ENCODE measurements at places on chromosomes 13 and 19. TPM values are rescaled to one million over a fixed set of nuclear protein-coding genes. Genes with fewer than 3 reads are reported as not detected.

GRCh38 chr19:5999693-6000092, 21.8 kb upstream of the RANBP3 start:
- no peak for DNase-seq

- no peak for DNase-seq
Observed at GRCh38 chr13:59367904-59368303, 795.8 kb downstream of the DIAPH3 start.

GRCh38 chr19:6769006-6769619, 1.9 kb upstream of the SH2D3A start:
- no peak for DNase-seq

DNA sequence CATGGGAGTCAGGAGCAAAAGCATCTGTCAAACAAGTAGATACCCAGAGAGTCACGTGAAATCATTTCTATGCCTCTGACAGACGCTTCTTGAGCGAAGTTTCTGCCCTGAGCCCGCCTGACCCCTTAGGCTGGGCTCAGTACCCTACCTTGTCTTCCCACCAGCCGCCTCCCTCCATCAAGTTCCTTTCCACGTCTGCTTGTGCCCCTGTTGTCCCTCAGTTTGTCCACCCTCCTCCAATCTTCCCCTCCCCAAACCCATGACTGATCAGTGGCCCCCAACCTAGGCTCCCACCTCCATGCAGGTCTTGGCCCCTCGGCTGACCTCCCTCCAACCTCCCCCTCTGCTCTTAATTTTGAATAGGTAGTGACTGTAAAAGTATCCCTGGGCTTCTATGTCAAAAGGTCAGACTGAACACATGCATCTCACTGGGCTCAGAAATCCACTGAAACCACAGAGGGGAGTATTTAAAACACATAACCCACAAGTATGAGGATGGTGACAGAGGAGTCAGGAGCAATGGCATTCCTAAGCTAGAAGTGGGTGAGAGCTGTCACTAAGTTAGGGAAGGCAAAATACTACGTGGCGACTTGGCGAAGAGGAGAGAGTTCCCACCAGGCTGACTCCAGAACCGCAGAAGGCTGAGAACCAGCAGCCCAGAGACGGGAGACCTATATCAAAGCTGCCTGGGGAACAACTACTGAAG, 1.7 kb upstream of the ZNF446 start:
- peak; percentile 45 for DNase-seq

DNA sequence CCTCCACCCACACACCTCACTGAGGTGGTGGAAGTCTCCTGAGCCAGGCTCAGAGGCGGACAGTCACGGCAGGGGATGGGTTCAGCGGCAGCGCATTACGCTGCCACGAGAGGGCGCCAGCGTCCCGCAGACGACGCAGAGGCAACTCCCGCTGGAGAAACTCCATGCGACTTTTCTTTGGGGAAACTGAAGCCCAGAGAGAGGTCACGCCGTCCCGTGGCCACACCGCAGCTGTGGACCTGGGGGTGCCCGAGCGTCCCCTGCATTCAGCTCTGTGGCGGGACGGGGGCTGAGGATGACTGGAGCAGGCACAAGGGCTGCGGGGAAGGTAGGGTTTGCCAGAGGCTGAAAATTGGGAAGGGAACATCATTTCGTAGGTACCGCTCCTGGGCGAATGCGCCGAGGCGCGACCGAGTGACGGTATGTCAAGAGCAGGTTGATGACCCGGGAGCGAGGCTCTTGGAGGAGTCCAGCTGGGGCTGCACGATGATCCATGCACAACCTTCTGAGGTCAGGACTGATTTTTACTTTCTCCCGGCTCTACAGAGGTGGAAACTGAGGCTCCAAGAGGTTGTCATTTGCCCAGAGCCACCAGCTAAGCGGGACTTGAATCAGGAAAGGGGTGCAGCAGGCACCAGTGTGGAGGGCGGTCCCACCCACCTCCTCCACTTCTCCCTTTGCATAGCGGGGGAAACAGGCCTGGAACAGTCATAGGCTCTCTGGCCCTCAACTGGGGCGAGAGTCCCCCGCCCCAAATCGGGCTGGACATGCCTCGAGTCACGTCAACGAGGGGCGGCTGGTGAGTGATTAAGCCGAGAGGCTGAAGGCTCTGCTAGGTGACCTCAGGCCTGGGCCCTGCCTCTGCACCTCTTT, 690 bp upstream of the ARRDC2 start:
- DNase-seq: peak; percentile 57

- no peak for DNase-seq
Observed at GRCh38 chr13:26853323-26853722, 92.7 kb upstream of the GPR12 start.

- no peak for DNase-seq
Observed at GRCh38 chr19:7670150-7670783, 1.4 kb downstream of the RETN start.

DNA sequence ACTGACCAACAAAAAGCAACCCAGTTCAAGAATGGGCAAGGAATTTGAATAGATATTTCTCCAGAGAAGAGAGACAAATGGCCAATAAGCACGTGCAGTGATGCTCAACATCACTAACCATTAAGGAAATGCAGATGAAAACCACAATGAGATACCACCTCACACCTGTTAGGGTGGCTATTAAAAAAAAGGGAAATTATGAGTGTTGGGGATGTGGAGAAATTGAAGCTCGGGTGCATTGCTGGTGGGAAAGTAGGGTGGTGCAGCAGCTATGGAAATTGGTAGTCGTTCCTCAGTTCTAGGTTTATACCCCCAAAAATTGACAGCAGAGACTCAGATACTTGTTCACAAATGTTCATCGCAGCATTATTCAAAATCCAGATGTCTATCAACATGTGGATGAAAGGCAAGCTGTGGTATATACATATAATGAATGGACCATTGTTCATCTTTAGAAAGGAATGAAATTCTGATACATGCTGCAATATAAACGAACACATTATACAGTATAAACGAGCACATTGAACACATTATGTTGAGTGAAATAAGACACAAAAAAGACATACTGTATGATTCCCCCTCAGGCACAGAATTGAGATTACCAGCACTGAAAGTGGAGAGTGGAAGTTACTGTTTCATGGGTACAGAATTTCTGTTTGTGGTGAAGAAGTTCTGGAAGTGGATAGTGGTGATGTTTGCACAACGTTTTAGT, 927 bp downstream of the CHAMP1 start:
- DNase-seq: no peak

DNA sequence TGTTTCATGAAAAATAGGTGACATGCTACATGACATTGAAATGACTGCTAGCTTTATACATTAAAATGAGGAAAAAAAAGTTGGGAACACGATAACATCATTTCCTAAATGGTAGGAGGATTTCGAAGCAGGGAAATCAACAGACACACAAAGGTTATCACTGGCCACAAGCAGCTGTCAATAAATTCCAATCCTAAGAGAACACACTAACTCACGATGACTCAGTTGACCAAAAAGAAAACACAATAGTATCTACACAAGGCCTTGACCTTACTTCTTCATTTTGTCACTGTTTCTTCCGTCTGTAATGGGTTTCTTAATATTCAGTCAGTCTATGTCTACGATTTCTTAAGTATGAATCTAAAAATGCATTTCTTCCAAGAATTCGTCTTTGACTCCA, 36.5 kb downstream of the STARD13 start:
- peak; percentile 98 for DNase-seq

GRCh38 chr13:50934735-50935435, 25.3 kb downstream of the RNASEH2B start:
- DNase-seq: no peak

GRCh38 chr19:18771328-18772242, 19.5 kb downstream of the COMP start:
- no peak for DNase-seq

GRCh38 chr19:44236384-44236783, 23.3 kb upstream of the ZNF233 start:
- DNase-seq: no peak

DNA sequence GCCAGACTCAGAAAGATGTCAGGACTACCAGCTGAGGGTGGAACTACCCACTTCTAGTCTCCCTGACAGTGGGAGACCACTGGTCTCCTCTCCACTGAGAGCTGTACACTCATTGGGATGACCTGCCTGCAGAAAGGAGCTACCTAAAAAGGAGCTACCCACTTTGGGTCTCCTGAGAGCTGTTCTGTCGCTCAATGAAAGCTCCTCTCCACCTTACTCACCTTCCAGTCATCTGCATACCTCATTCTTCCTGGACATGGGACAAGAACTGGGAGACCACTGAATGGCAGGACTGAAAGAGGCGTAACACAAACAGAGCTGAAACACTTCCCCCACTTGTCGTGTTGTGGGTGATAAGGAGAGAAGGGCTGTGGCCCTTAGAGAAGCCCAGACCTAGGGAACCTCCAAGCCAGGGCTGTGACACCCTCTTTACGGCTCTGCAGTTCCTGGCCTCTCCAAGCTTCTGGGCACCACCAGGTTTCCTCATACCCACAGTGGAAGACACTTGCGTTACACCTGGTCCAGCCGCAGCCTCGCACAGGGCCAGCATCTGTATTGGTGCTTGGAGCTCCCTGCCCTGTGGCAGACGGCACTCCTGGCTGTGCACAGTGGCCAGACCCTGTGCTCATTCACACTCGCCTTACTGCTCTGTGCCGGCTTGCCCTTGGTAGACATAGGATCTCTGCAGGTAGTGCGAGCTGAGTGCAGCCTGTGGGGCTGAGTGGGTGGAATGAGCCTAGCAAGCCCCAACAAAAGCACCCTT, 54.9 kb upstream of the SLITRK6 start:
- no peak for DNase-seq

DNA sequence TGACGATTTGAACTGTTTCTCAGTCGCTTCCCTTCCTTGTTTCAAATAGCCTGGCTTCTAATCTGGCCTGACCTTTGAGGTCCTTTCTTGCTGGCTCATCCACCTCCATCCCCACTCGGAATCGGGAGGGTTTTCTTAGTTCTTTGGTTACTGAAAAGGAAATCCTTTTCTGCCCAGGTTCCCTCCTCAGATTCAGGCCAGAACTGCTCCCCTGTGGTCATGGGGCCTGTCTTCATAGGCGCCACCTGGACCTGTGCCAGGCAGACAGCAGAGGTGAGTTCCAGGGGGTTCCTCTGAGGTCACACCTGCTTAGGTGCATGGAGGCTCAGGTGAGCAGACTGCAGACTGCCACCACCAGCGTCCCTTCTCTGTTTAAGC, 62.4 kb downstream of the AKAP11 start:
- DNase-seq: no peak

GRCh38 chr13:71214357-71214756, 652.6 kb downstream of the DACH1 start:
- no peak for DNase-seq

DNA sequence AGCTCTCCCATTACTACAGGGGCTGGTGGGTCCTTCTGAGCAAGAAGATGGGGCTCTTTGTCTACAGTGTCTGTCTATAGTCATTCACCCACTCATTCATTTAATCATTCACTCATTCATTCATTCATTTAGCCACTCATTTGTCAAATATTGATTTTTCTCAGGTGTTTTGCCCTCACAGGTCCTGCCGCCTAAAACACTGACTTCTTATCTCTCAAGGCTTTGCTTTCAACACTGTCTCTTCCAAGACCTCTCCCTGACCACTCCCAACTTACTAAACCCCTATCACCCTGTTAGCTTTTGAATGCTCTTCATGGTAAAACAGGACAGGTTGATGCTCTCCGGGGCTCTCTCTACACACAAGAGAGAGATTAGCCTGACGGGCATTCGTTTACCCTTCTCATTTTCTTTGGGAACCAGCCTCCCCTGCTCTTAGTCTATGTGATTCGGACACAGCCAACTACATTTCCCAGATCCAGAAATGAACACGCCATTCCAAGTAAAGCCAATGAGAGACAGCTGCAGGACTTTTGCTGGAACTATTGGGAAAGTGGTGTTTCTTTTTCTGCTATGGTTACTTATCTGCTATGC, 22.7 kb downstream of the FAM187B start:
- no peak for DNase-seq

- DNase-seq: peak; percentile 89
Observed at GRCh38 chr13:110965038-110965754, 50.3 kb upstream of the ANKRD10 start.

DNA sequence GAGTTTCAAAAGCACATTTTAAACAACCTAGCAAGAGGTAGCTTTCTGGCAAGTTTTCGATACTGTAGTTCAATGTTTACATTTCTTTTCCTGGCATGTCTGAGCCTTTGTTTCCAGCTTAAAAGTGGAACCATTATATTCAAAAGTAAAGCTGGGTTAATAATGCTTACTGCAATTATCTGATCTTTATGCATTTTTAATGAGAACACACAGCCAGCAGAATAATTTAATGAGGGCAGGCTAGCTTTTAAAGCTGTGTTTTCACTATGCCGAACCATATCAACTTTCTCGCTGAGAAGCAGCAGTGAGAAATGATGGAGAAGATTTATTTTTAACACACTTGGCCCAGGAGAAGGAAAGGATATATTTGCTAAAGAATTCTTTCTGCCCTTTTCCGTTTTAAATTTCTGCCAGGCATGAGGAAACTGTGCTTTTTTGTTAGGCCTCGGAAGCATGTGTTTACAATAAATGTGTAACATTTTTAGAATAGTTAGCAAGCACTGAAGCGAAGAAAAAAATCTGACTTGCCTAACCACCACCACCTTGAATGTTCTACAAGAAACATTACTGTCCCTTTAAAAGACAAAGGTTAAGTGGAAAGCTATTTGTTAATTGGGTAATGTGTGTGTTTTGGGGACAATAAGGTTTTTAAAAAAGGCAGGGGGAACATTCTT, 1.0 kb downstream of the MBNL2 start:
- DNase-seq: no peak

GRCh38 chr13:81106348-81106747, 765.4 kb upstream of the SPRY2 start:
- DNase-seq: no peak

DNA sequence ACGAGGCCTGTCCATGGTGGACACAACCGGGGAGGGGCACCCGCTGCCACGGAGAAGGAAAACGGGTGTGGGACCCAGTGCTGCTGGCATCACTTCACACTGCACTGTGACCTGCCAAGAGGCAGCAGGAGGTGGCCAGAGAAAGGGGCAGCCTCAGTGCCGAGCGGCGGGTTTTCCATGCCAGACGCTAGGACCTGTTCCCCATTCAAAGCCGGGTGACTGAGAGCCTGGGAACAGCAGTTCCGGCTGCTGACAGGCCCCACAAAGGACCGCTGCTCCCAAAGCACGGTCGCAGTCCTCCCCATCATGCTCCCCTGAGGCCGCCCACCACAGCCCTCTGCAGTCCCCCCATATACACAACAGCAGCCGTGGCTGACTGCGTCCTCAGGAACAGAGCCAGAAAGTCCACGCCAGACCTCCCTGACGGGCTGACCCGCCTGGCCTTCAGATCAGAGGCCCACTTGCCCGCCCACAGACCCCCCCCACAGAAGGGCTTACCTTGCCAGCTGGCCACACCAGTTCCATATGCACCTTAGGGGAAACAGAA, 5.4 kb downstream of the AKAP8 start:
- no peak for DNase-seq

Gene PGLYRP1
- total RNA-seq: not detected

Gene PDE4C
- total RNA-seq: 0.17 TPM

Gene ZNF607
- total RNA-seq: 6.1 TPM

Gene CNN1
- 0.58 TPM for total RNA-seq

Gene RNF225
- not detected for total RNA-seq

Gene FCER2
- total RNA-seq: not detected

Gene SPACA4
- not detected for total RNA-seq

Gene JSRP1
- total RNA-seq: 219 TPM

Gene COG3
- total RNA-seq: 29.8 TPM

Gene SNRPD2
- total RNA-seq: 208 TPM

Gene USHBP1
- total RNA-seq: not detected

Gene FFAR2
- not detected for total RNA-seq

Gene DDX39A
- total RNA-seq: 170 TPM

Measured in LHCN-M2 (cell line).